ENCODE measurements at places on chromosomes 1 and 21.
A peak's percentile ranks its signal among the peaks of the same experiment; 100 is the strongest.

DNA sequence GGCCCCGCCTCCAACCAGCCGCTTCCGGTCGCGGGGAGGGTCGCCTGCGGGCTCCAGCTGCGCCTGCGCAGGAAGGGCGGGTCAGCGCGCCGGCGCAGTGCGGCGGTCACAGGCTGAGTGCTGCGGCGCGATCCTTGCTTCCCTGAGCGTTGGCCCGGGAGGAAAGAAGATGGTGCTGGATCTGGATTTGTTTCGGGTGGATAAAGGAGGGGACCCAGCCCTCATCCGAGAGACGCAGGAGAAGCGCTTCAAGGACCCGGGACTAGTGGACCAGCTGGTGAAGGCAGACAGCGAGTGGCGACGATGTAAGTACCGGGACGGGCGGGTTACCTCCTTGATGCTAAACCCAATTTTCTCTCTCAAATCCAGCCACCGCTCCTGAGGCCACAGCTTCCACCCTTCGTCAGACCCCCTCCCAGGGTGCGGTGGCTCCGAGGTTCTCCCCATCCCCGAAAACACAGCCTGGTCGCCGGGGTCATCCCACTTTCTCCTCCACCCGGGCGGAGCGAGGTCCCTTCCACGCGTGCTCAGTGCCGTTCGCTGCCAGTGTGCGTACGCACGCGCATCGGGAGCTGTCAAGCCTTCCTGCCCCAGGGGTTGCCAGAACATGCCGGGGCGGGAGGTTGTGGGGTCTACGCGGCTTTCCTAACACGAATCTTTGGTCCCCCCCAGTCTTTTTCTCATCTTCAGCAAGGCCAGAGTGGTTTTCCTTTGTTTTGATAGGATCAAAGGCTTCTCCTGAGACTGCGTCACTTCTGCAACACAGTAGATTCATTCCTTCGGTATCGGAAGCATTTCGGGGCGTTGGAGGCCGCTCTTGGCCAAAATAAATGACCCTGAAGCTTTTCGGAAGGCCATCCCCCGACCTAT is at the start of gene SARS1:
TSS of gene SARS1 (plus strand) at position 95 of the 870 bp plus-strand sequence. CDS start at position 170, 75 bp downstream.
- DNase-seq: peak; percentile 89

- DNase-seq: no peak
These were observed 102.3 kb upstream of the TMPRSS2 start for GRCh38 chr21:41610042-41610839.

DNA sequence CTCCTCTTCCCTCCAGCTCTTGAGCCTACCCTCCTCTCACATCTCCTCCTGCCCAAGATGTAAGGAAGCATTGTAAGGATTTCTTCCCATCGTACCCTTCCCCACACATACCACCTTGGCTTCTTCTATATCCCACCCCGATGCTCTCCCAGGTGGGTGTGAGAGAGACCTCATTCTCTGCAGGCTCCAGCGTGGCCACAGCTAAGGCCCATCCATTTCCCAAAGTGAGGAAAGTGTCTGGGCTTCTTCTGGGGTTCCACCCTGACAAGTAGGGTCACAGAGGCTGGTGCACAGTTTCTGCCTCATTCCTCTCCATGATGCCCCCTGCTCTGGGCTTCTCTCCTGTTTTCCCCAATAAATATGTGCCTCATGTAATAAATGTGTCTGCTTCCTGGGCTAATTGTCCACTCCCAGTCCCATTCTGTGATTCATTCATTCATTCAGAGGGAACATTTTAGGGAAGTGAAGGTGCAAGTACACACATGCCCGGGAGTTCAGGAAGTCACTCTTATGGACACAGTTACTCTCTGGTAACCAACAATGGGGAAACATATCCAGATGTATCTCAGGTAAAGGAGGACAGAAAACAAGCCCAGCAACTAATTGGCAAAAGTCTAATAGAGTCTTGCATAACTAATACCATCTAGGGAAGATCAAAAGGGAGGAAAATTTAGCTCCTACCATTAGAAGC is 1.9 kb downstream of the SPRR4 start:
- no peak for DNase-seq

DNA sequence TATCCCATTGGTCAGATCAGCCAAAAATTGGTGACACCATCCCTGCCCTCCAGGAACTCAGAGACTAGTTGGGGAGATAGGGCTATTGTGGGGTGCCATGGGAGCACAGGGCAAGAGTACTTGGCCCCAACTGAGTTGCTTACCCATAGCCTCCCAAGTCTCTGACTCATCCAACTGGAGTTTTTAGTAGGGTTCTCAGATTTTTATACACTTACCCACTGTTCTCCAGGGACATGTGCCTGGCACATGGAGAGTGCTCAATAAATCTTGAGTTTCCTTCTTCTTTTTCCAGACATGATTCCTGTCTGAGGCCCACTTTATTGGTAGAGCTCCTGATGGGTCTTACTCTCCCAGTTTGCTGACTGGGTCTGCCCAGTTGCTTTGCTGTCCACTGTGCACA is 56.7 kb downstream of the OVGP1 start:
- DNase-seq: no peak

DNA sequence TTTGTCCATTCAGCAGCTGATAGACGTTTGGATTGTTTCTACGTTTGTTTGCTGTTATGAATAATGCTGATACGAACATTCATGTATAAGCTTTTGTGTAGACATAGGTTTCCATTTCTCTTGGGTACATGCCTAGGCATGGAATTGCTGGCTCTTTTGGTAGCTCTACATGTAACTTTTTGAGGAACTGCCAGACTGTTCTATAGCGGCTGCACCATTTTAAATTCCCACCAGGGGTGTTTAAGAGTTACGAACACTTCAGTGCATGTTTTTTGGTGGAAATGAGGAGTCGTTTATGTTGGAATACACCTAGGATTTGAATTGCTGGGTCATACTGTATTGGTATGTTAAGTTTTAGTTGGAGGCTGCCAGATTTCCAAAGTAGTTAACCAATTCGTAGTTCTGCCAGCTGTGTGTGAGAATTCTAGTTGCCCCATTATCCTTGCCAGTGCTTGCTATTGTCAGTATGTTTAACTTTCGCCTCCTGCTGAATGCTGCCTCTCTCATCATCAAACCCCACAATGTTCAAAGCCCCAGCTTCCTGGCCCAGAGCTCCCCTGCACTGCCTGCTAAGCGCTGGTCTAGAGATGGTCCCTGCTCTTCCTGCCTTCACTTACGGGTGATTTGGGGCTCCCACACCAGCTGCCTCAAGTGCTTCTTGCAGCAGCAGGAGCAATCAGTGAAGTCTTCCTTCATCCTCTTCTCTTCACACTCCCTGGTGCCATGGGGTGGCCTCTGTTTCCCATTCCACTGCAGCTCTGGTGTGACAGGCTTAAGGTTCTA is 81.0 kb downstream of the MAN1C1 start:
- DNase-seq: peak; percentile 52

DNA sequence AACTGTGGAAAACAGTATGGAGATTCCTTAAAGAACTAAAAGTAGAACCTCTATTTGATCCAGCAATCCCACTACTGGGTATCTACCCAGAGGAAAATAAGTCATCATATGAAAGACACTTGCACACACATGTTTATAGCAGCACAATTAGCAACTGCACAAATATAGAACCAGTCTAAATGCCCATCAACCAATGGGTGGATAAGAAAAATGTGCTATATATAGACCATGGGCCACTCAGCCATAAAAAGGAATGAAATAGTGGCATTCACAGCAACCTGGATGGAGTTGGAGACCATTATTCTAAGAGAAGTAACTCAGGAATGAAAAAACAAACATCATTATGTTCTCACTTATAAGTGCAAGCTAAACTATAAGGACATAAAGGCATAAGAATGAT is 105.0 kb upstream of the PGBD5 start:
- no peak for DNase-seq

DNA sequence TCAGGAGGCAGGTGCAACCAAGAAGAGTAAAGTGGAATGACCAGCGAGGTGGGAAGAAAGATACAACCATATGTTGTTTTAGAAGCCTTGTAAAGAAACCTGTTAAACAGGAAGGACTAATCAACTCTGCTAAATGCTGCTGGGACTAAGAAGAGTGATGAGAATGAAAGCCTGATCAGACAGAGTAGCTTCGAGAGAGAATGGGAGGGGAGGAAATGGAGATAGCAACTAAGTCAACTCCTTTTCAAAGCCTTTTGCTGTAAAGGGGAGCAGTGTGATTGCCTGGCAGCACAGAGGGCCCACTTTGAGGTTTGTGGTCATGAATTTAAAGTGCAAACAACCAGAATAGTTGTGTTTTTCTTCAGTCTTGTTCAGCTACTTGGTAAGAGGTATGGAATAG is 31.4 kb downstream of the SLC30A7 start:
- peak; percentile 87 for DNase-seq

- DNase-seq: no peak
These were observed 123.4 kb downstream of the ESRRG start for GRCh38 chr1:216599851-216600250.

DNA sequence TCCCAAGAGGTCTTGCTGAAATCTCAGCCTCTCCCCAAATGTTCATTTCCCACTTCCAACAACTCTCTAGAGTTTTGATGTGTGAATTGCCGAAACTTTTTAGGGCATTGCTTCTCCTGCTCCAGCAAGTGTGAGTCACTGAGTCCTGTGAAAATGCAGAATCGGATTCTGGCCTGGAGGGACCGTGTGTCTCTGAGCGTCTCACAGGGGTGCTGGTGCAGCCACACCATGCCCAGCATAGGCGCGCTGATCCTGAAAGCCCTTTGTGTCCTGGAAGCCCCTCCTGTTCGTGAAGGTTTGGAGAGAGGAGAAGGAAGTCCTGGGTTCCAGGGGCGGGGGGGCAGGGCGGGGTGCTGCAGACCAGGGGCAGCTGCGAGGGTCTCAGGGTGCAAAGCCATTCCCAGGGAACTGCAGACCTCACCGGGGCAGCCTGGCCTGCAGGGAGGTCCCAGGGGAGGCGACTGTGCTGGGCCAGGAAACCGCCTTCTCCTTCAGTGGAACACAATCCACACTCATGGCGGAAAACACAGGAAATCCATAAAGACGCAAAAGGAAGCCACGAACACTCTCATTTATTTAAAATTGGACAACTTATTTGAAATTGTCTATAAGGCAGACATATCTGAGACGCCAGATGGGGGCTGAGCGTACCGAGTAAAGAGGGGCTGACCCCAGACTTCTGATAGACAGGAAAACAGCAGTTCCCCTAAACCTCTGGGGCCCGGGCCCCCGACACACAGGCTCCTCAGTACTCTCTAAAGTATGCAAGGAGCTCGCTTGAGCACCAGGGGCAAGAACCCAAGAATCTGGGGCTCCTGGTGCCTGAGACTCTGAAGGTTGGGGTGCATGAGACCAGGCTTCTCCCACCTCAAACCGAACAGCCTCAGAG is 43.5 kb upstream of the ADARB1 start:
- DNase-seq: no peak
